ENCODE measurements at places on chromosomes 12 and 14. TPM values are rescaled to one million over a fixed set of nuclear protein-coding genes. Genes with fewer than 3 reads are reported as not detected.

DNA sequence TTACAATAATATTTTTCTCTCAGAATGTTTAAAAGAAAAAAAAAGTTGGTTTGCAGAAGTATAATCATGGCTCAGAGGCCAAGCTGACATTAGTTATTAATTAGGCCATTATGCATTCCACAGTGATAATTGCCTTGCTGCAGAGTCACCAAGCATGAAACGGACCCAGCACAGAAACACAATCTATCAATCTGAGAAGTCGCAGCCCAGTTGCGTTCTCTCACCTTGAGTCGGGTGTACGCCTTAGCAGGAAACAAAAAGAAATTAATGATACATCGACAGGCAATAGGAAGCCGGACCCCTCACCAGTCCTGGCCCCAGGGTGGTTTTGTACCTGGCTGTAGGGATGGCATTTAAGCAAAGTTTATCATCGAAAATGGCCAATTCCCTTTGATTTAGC, 129.7 kb downstream of the PHETA1 start:
- DNase-seq, result no peak

GRCh38 chr12:100566887-100567637, 6.4 kb upstream of the GAS2L3 start:
- DNase-seq, result peak; percentile 88

DNA sequence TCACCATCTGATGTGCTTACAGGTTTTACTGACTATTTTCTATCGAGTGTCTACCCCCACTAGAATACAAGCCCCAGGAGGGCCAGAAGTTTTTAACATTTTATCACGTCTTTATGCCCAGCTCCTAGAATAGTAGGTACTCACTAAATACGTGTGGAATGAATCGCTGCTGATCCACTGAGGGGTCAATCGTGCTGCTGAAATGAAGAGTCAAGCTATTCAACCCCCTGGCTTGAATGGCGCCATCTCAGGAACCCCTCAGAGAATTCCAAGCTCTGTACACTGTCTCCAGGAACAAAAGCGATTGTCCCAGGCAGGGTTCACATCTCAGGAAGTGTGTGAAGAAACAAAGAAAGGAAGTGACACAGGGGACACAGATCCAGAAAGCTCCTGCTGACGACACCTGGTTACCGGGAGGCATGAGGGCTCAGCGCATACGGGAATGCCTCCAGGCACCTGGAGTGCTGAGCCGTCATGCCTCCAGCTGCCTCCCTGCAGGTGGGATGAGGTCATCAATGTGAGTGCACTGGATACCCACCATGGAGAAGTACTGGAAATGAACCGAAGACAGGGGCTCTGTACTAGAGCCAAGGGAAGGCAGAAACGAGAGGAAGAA, 45.6 kb downstream of the PITPNM2 start:
- DNase-seq, result no peak

- DNase-seq, result peak; percentile 77
Measured at GRCh38 chr12:113149361-113150150, at the start of gene CFAP73. CFAP73 (plus strand) TSS chr12:113149724; CDS start chr12:113149858, 134 bp downstream.

Gene TCL1B
- not detected for total RNA-seq

Gene DTX3
- 13.6 TPM for total RNA-seq

Gene OR4K1
- not detected for total RNA-seq

Gene C12orf54
- not detected for total RNA-seq

Gene ZNF605
- 10.1 TPM for total RNA-seq

Gene PLCZ1
- not detected for total RNA-seq

Data from SK-MEL-5 (cell line).